ENCODE measurements at places on chromosomes 12 and 14. TPM values are rescaled to one million over a fixed set of nuclear protein-coding genes. Genes with fewer than 3 reads are reported as not detected.

GRCh38 chr12:63250486-63250885 lies 99.5 kb upstream of the AVPR1A start:
- no peak for DNase-seq

Gene NABP2
- 14.1 TPM for polyA plus RNA-seq

Gene MYF6
- polyA plus RNA-seq, result 0.16 TPM

DNA sequence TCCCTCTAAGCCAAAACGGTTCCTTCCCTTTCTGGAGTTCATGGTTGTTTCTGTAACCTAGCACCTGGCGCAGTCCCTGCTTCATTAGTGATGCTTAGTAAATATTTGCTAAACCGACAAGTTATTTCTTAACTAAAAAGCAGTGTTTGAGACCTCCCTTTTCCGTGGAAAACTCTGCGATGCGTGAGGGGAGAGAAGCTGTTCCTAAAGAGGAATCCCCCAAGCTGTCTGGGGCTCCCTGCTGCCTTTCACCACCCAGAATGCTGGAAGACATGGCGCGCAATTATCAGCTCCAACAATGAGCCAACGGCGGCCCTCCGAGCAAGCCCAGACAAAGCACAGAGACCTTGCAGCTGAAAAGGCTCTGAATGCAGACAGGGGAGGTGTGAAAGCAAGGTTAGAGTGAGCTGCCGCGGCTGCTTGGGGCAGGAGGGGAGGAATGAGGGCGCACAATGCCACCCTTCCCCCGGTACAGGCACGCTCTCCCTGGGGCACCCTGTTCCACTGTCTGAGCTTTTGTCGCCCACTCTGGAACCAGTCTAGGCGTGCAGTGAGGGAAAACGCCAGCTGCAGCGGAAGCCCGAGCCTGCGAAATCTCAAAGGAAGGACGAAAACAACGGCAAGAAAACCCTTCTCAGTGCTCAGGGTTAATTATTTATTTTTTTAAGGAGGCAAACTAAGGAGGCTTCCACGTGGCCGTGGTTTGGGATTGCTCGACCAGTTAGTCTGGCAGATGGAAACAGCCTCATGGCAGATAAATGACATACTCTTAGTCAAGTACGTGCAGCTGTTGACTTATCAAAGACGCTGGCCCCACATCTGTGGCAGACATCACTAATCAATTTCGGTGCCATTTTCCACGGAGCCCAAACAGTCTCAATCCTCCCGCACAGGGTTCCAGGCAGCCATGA lies 66.3 kb downstream of the RBM19 start:
- peak; percentile 60 for DNase-seq

- no peak for DNase-seq
Observed at GRCh38 chr14:22036541-22037239, 363.1 kb upstream of the OR4E1 start.

Gene KRT83
- polyA plus RNA-seq, result not detected

GRCh38 chr12:48030173-48030650 lies 25.9 kb upstream of the COL2A1 start:
- DNase-seq, result no peak

GRCh38 chr12:124716208-124717130 lies 147.2 kb downstream of the SCARB1 start:
- DNase-seq, result no peak

Gene OR11H12
- not detected for polyA plus RNA-seq

- DNase-seq, result no peak
Observed at GRCh38 chr14:50846226-50846880, 15.4 kb upstream of the NIN start.

GRCh38 chr12:13530966-13531365 lies 334.4 kb downstream of the EMP1 start:
- no peak for DNase-seq

- DNase-seq, result no peak
Observed at GRCh38 chr12:45377815-45378214, 161.9 kb downstream of the ANO6 start.

- no peak for DNase-seq
Observed at GRCh38 chr12:90854136-90854689, 100.8 kb downstream of the CCER1 start.

DNA sequence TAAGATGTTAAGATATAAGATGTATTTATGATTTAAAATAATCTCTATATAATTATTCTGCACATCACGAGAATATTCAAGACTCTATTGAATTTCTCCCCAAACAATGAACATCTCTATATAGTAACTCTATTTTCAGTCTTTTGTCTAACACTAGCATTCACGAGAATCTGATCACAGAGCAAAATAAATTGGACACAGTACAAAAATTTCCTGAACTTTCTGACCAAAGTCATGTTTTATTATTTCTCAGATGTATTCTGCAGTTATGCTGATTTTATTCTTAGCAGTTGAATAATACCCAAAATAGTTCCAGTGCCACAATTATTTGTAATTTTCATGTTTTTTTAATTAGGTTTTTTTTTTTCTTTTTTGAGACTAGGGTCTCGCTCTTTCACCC lies 19.6 kb downstream of the EPS8 start:
- no peak for DNase-seq

DNA sequence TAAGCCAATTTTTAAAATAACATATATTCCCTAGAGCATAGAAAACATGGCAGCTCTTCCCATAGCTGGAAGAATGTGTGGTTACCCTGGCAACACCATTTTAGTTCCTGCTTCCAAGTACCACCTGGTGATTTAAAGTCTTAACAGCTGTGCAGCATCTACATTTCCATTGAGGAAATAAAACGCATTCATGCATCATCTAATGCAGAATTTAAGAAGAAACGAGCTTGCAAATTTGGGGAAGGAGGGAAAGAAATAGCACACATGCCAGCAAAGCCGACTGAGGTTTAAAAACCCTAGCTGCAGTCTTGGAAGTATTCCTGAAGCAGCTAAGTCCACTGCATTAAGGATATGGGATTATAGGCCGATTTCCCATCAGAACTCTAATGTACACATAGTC lies 22.8 kb upstream of the SLC38A2 start:
- DNase-seq, result no peak

DNA sequence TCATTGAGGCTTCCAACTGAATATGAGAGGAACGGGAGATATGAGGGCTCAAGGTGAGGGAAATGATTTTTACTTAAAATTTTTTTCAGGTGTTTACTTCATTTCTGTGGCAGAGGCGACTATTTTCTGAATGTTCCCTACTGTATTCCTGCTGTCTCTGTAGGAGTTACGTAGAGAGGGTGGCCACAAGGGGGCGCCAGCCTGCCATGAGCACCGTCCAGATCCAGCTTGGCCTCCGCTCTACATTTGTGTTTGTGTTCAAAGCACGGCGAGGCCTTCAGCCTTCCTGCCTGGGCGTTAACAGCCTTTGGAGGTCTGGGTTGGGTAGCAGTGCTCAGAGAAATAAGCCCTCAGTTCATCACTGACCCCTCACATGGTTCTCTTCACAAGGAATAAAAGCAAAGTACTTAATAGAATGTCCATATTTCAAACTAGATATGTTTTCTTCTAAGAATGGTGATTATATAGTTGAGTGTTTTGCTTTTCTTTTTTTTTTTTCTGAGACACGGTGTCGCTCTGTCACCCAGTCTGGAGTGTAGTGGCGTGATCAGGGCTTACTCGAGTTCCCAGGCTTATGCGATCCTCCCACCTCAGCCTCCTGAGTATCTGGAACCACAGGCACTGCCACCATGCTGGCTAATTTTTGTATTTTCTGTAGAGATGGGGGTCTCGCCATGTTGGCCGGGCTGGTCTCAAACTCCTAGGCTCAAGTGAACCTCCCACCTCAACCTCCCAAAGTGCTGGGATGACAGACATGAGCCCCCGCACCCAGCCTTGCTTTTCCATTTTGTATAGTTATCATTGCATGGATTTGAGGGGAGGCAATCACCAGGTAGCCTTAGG lies 22.3 kb downstream of the CKB start:
- DNase-seq, result peak; percentile 82

- no peak for DNase-seq
Observed at GRCh38 chr12:94769047-94769420, 118.7 kb upstream of the TMCC3 start.

- no peak for DNase-seq
Observed at GRCh38 chr14:59583755-59584154, 7.1 kb upstream of the CCDC175 start.

Gene FOXN3
- 8.8 TPM for polyA plus RNA-seq

Gene MANSC1
- polyA plus RNA-seq, result 13.7 TPM

Gene GPRC5A
- polyA plus RNA-seq, result 1.1 TPM

DNA sequence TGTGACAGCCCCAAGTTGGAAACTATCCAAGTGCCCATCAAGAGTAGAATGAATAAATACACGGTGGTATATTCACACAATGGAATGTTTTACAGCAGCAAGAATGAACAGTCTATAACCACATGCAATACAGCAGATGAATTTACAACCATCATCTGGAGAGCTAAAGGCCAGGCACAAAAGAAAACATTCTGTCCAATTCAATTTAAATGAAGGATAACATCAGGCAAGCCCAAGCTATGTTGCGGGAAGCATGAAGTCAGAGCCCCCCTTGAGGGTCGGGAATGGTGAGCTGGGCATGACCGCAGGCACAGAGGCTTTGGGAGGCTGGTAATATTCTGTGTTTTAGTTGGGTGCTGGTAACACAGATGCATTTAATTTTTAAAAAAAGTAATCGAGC lies 76.0 kb downstream of the SYNE3 start:
- no peak for DNase-seq

- DNase-seq, result no peak
Observed at GRCh38 chr12:63163541-63163940, 12.5 kb upstream of the AVPR1A start.

Gene PPP4R4
- polyA plus RNA-seq, result 1.2 TPM

Gene INTS13
- 10.9 TPM for polyA plus RNA-seq

- DNase-seq, result no peak
Observed at GRCh38 chr12:93413064-93413463, 28.7 kb downstream of the UBE2N start.

Gene OR6C65
- polyA plus RNA-seq, result not detected

Gene GARIN6
- polyA plus RNA-seq, result not detected

All from pancreas (tissue), 10 donors.